IMR-90 (cell line): ENCODE measurements at places on chromosomes 5 and 9. TPM values are rescaled to one million over a fixed set of nuclear protein-coding genes. Genes with fewer than 3 reads are reported as not detected.

The FGF18 gene
- under 0.01 TPM in 1 of 2 replicates, not detected in the other for total RNA-seq

The TXNDC15 gene
- 101 and 125 TPM in 2 replicates for total RNA-seq

The PCDHB6 gene
- total RNA-seq, result under 0.01 TPM in 1 of 2 replicates, not detected in the other

The STKLD1 gene
- 0.28 and 0.54 TPM in 2 replicates for total RNA-seq

The TRIO gene
- total RNA-seq, result 487 and 522 TPM in 2 replicates

The TRPM3 gene
- not detected in 2 replicates for total RNA-seq

The SPINK6 gene
- not detected in 2 replicates for total RNA-seq

GRCh38 chr5:168786147-168786546 lies 207.0 kb upstream of the PANK3 start:
- no peak for DNase-seq
- H3K27me3 ChIP-seq, result no peaks in the 10 kb centered on the region; the same call in 1 of the 2 replicates
- H3K4me1 ChIP-seq, result no peaks in the 10 kb centered on the region
- no peak overlapping the region for H3K4me3 ChIP-seq

DNA sequence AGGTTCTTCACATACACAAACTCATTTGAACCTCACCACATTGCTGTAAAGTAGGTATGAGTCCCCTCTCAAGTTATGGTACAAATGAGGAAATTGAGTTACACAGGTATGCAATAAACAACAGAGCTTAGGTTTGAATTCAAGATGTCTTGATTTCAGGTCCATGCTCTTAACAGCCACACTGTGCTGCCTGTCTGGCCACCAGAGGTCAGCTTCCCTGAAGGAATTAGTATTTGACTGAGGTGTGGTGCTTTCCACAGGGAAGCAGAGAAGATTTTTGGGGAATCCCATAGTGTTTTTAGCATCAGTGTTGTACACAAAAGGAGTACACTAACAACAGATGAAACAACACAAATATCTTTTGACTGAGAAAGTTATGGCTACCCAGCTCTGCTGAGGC lies 94.4 kb upstream of the ITGA1 start:
- H3K27ac ChIP-seq, result no peak overlapping the region
- H3K36me3 ChIP-seq, result no peaks in the 10 kb centered on the region
- DNase-seq, result peak; percentile 45
- no peaks in the 10 kb centered on the region for H3K27me3 ChIP-seq
- H3K4me1 ChIP-seq, result peaks cover 8% of the 10 kb centered on the region
- no peak overlapping the region for H3K4me3 ChIP-seq

DNA sequence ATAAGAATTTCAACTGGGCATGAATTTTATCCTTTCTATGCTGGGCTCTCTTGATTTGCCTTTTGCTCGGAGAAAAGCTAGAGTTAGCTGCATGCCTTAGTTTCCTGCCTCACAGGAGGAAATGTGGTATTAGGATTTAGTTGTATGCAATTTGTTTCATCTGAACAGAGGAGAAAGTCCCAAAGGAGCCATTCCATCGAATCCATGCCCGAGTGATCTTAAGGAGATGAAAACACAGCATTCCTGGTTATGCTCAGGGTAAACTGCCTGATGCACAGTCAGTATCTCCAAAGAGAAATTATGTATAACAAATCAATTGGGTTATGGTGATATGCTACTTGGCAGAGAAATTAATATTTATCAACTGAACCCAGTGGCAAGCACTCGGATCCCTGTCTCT lies 51.1 kb downstream of the TTC1 start:
- peaks cover 30% of the 10 kb centered on the region for H3K36me3 ChIP-seq
- no peaks in the 10 kb centered on the region for H3K4me1 ChIP-seq
- no peak overlapping the region for H3K27ac ChIP-seq
- DNase-seq, result no peak
- H3K4me3 ChIP-seq, result no peak overlapping the region

DNA sequence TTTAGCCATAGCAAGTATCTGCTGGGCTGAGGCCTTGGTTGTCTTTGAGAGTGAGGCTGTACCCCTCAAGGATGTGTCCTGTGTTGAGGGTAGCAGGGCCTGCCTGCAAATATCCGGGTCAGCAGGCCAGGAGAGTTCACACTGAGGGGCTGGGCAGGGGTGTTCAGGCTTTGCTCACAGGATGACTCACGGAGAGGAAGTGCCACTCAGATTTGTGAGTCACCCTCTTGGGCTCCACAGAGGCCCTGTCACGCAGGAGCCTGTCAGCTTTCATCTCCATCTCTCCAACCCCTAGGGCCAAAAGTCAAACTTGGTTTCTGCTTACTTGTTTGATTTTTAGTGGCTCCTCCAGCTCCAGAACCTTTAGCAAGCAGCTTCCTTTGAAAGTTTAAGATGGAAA lies 211.5 kb downstream of the SEC61B start:
- no peak overlapping the region for H3K4me3 ChIP-seq
- peak overlapping the region; percentile 38 for H3K27ac ChIP-seq
- DNase-seq, result peak; percentile 89

GRCh38 chr5:66829826-66830225 lies 233.6 kb downstream of the MAST4 start:
- H3K27me3 ChIP-seq, result peaks cover 17% of the 10 kb centered on the region
- H3K4me3 ChIP-seq, result no peak overlapping the region
- H3K4me1 ChIP-seq, result no peaks in the 10 kb centered on the region; the same call in 1 of the 2 replicates
- H3K27ac ChIP-seq, result no peak overlapping the region

DNA sequence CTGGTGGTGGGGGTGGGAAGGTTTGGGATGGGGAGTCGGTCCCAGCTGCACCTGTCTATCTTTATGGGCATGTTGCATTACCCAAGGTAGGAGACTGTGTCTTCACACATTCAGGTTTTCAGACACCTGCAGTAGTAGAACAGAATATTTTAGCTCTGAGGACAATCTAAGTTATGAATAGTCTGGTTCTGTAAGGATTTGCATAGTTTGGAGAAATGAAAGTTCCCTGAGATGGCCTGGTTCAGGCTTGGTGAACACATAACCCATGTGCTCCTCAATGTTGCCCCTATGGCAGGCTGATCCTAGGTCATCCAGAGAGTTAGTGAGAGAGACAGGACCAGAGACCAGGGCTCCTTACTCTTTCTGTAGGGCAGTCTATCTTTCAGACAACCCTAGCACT lies 20.7 kb downstream of the TNFSF8 start:
- DNase-seq, result no peak
- no peaks in the 10 kb centered on the region for H3K36me3 ChIP-seq
- peaks cover 10% of the 10 kb centered on the region; the same call in 1 of the 2 replicates for H3K27me3 ChIP-seq
- no peak overlapping the region for H3K4me3 ChIP-seq

GRCh38 chr5:17359451-17360011 lies 138.5 kb upstream of the TAF11L2 start:
- H3K36me3 ChIP-seq, result no peaks in the 10 kb centered on the region
- no peak overlapping the region; the same call in 1 of the 2 replicates for H3K27ac ChIP-seq
- no peaks in the 10 kb centered on the region for H3K27me3 ChIP-seq
- DNase-seq, result peak; percentile 33
- H3K4me1 ChIP-seq, result no peaks in the 10 kb centered on the region; the same call in 1 of the 2 replicates

- no peak for DNase-seq
- peaks cover 19% of the 10 kb centered on the region; the same call in 1 of the 2 replicates for H3K36me3 ChIP-seq
- no peaks in the 10 kb centered on the region for H3K27me3 ChIP-seq
- no peak overlapping the region for H3K4me3 ChIP-seq
- peaks cover 2% of the 10 kb centered on the region; the same call in 1 of the 2 replicates for H3K4me1 ChIP-seq
These were observed 13.7 kb downstream of the NOTCH1 start for GRCh38 chr9:136531904-136532798.

- peak; percentile 53 for DNase-seq
- no peak overlapping the region for H3K4me3 ChIP-seq
- H3K36me3 ChIP-seq, result no peaks in the 10 kb centered on the region
- no peaks in the 10 kb centered on the region for H3K27me3 ChIP-seq
These were observed 740.2 kb upstream of the ZNF608 start for GRCh38 chr5:125486634-125487033.

DNA sequence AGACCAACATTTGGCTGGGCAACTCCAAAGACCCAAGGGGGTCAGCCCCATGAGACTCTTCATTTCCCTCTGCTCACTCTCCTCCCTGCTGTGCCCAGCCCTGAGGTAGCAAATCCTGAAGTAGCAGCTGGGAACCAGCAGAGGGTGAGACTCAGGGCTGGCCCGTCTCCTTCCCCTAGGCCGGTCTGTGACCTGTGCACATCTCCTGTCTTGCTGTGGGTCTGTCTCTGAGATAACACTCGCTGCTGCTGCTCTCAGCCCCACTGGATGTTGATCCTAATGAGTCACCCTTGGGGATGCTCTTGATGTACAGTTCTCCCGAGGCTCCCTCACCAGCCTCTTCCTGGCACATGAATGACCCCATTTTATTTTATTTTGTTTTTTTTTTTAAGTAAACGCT lies 7.3 kb upstream of the OR2V1 start:
- DNase-seq, result no peak
- no peaks in the 10 kb centered on the region for H3K4me1 ChIP-seq
- H3K27me3 ChIP-seq, result no peaks in the 10 kb centered on the region; the same call in 1 of the 2 replicates

DNA sequence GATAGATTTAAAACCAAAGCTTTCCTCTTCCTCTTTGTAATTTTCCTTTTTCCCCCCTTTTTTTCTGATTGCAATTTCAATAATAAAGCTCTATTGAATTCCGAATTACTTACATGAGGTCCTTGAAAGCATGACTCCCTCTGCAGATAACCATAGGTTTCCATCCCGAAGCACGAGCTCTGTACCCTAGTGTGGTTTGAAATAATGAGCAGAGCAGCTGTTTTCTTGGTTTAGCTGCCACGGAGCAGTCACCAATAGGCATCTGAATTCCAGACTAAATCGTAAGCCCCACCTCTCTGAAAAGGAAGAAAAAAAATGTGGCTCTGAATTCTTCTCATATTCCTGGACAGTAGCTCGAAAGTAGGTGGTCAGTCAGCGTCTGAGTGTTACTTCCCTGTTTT lies 18.5 kb upstream of the GNE start:
- peak overlapping the region; percentile 8; the same call in 1 of the 2 replicates for H3K4me3 ChIP-seq
- H3K27ac ChIP-seq, result peak overlapping the region; percentile 4; the same call in 1 of the 2 replicates
- DNase-seq, result peak; percentile 90
- no peaks in the 10 kb centered on the region for H3K36me3 ChIP-seq

- H3K27me3 ChIP-seq, result no peaks in the 10 kb centered on the region
- peaks cover 4% of the 10 kb centered on the region; the same call in 1 of the 2 replicates for H3K4me1 ChIP-seq
- peak; percentile 81 for DNase-seq
- no peaks in the 10 kb centered on the region for H3K36me3 ChIP-seq
These were observed 136.4 kb upstream of the TAS2R1 start for GRCh38 chr5:9766581-9766980.

DNA sequence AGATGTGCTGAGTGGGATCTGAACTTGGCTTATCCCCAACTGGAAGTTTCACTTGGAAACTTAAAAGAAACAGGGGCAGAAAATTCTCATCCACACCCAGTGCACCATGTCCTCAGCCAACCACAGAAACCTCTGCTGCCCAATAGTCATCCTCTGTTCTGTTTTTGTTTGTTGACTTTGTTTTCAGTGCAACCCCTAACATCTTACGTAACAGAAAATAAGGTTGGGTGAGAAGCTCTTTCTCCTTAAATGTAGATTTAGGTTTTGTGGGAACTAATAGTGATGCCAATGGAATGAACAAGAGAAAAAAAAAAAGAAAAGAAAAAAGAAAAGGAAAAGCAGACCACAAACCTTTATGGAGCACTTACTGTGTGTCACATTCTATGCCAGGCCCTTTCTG lies 262.8 kb downstream of the PAPPA start:
- DNase-seq, result no peak
- no peak overlapping the region for H3K27ac ChIP-seq
- H3K4me3 ChIP-seq, result no peak overlapping the region
- no peaks in the 10 kb centered on the region for H3K4me1 ChIP-seq
- H3K27me3 ChIP-seq, result no peaks in the 10 kb centered on the region

- peak; percentile 80 for DNase-seq
- no peak overlapping the region for H3K27ac ChIP-seq
- peaks cover 16% of the 10 kb centered on the region for H3K36me3 ChIP-seq
- H3K4me1 ChIP-seq, result peaks cover 5% of the 10 kb centered on the region
- no peaks in the 10 kb centered on the region for H3K27me3 ChIP-seq
These were observed 131.2 kb downstream of the FBN2 start for GRCh38 chr5:128406803-128407202.

GRCh38 chr5:164617290-164617689 lies 1111.9 kb downstream of the MAT2B start:
- no peaks in the 10 kb centered on the region for H3K27me3 ChIP-seq
- no peak overlapping the region for H3K4me3 ChIP-seq

DNA sequence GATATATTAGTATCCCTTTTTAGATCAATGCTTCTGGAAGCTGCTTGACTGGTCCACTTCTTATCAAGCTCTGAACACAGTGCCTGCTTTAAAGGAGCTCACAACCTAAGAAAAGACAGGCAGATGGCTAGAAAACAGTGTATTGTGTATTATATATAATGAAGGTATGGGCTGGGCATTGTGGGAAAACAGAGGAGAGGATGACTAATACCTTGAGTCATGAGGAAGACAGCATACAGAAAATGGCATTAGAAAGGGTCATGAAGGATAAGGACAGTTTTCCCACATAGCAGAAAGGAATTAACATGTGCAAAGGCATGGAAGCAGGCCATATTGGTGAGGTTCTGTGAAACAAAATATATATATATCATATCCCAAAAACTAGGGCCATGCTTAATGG lies 309.6 kb downstream of the MLLT3 start:
- H3K36me3 ChIP-seq, result no peaks in the 10 kb centered on the region
- no peak overlapping the region for H3K27ac ChIP-seq
- no peak overlapping the region for H3K4me3 ChIP-seq
- DNase-seq, result peak; percentile 67
- no peaks in the 10 kb centered on the region for H3K27me3 ChIP-seq
- peaks cover 10% of the 10 kb centered on the region for H3K4me1 ChIP-seq

- no peaks in the 10 kb centered on the region for H3K27me3 ChIP-seq
- peaks cover 8% of the 10 kb centered on the region for H3K4me1 ChIP-seq
- H3K4me3 ChIP-seq, result no peak overlapping the region
These were observed 166.8 kb downstream of the MUSK start for GRCh38 chr9:110835404-110835803.

DNA sequence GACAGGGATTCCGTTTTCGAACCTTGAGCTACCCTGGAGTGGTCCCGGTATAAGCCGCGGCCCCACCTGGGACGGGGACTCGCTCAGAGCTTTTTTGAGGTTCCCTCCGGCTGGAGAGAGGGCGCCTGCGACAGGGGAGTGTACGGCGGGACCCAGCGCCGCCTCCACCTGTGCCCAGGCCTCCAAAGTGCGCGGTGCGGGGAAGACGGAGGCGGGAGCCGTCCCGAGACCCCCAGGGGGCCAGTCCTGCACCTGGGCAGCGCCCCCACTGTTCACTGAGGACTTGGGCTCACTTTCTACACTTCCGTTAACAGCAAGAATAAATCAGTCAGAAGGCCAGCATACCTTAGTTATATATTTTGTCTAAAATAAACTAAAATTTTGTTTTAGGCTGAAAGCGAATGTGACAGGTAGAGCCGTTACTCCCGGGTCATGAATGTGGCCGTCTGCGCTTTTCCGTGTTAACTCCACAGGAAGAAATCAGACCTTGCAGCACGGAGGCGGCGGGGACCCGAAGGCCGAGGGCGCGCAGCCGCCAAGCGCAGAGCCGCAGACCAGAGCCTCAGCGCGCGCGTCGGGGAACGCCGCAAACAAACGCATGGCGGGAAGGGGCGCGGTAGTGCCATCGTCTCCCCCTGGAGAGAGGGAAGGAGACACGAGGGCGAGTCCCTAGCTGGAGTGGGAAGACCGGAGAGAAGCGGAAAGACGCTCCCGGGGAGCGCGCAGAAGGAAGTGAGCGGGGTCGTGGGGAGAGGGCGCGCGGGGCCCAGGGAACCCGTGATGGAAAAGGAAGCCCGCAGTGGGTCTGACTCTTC lies 14.1 kb downstream of the TRIM7 start:
- peak overlapping the region; percentile 65 for H3K4me3 ChIP-seq
- H3K27me3 ChIP-seq, result no peaks in the 10 kb centered on the region
- no peaks in the 10 kb centered on the region for H3K36me3 ChIP-seq
- DNase-seq, result no peak
- H3K27ac ChIP-seq, result peak overlapping the region; percentile 62
